G401 (cell line): ENCODE measurements at places on chromosomes 5 and 9. TPM values are rescaled to one million over a fixed set of nuclear protein-coding genes. Genes with fewer than 3 reads are reported as not detected.

Gene F12
- 3.1 and 11.4 TPM in 2 replicates for total RNA-seq

Gene C5orf58
- total RNA-seq: not detected in 2 replicates

Gene WDR31
- total RNA-seq: 1.9 and 3.3 TPM in 2 replicates

Gene CATSPER3
- total RNA-seq: not detected in 2 replicates

DNA sequence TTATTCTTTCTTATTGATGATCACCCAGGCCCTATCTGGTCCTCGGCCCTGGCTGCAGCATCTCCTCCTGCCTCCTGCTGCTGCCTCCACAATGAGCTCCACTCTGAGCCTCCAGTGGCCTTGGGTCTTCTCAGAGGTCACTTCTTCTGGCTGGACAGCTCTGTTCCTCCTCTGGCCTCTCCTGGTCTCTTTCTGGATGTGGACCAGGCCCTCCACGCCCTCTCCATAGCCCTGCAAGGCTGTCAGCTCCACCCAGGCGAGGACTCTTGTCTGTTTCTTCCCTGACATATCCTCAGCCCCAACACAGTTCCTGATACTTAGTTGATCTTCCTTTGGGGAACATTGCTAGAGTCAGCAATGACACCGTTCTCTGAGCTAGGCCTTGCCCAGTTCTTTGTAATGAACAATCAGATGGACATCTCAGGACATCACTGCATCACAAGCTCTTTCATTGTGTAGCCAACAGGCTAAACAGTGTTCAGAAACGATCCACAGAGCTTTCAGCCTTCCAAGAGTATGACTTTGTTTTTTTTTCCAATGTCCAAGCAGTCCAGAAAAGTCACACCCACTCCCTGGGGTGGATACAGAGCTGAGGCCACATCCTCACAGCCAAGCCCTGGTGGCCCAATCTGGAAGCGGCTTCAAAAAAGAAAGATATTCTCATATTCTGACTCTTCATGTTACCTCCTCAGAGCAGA lies 62.5 kb upstream of the DNAH5 start:
- DNase-seq: no peak

Gene RFK
- 57.6 and 62.2 TPM in 2 replicates for total RNA-seq

Gene ITK
- total RNA-seq: not detected in 2 replicates

Gene PCDHB16
- total RNA-seq: 0.25 and 1.3 TPM in 2 replicates

DNA sequence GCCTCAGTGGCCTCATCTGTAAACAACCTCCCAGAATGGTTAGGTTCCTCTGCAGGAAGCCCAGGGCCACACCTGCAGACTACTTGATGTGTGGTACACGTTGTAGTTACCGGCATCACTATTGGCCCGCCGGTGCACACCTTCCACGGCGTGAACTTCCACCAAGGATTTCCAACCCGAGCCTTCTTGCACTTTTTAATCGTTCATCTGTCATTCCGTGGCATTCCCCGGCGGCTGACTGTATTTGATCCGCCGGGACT lies 5.3 kb upstream of the TRIM41 start:
- peak; percentile 71 for DNase-seq

DNA sequence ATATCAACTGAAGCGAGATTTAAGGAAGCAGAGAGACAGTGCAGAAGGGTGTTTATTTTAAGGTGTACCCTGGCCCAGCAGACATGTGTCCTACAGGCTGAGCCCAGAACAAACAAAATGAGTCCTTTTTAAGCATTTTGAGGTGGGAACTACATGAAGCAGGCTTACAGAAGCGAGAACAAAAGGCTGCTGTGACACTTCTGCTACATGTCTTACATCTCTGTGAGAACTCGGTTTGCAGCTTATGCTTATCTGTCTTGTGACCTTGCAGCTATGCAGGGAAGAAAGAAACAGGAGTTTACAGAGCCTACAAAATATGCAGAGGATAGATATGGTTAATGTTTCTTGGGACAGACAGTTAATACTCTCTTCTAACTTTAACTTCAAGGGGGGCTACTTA lies 295.9 kb downstream of the CEMIP2 start:
- DNase-seq: no peak

Gene TMEM174
- not detected in 2 replicates for total RNA-seq

Gene NUTM2F
- total RNA-seq: not detected in 2 replicates

Gene CAMK4
- total RNA-seq: under 0.01 TPM in 1 of 2 replicates, not detected in the other

DNA sequence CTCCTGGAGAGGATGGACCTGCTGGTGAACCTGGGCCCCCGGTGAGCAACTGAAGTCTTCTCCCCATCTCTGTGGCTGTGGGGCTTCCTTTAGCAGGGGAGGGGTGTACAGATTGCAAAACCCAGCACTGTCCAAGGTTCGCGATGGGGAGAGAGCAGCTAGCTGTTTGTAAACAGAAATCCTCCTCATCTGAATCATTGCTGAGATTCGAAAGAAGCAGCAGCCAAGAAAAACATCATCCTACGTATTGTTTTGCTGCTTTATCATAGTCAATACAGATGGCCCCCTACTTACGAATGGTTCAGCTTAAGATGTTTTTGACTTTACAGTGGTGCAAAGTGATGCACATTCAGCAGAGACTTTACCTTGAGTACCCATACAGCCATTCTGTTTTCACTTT lies 80.0 kb upstream of the TGFBR1 start:
- no peak for DNase-seq

Gene FGF18
- total RNA-seq: 1.5 and 2.4 TPM in 2 replicates

Gene DMRT1
- not detected in 2 replicates for total RNA-seq

Gene TLX3
- not detected in 2 replicates for total RNA-seq

DNA sequence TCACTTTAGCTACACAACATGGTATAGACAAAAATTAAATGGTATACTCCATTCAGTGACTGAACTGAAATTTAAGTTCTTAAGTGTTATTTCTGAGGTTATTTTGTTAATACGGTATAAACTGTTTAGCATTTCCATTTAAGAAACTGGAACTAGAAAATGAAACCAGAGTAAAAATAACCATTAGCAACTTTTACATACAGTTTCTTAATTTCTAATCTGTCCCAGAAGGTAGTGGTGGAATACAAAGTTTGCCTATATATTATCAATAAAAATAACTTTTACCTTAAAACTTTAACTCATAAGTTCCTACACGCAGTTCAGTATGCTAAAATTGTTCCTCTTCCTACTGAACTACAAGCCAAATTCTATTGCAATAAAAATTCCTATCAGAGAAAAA lies 10.3 kb downstream of the GOLPH3 start:
- DNase-seq: no peak

DNA sequence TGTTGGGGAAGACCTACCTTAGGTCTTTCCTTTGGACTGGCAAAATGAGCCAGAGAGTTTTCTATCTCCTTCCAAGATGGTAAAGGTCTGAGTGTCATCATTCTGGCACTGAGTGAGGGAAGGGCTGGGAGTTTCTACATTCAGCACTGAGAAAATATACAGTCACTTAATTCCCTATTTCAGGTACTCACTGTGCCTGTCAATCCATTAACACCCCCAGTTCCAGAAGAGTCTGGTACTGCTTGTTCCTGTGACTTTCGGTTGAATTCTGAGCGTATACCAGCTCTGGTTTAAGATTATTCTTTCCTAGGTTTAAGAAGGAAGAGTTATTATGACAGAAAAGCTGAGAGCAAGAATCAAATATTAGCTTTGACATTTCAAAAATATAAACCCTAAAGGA lies 68.4 kb downstream of the MTX3 start:
- DNase-seq: no peak

Gene PCDHB14
- total RNA-seq: 0.27 and 0.55 TPM in 2 replicates

Gene PCDHA4
- 4.2 and 5.4 TPM in 2 replicates for total RNA-seq

Gene C1QTNF2
- total RNA-seq: not detected in 2 replicates

Gene SPATA31A3
- total RNA-seq: 0.20 TPM in 1 of 2 replicates, not detected in the other

Gene ASPN
- not detected in 2 replicates for total RNA-seq

GRCh38 chr5:6502421-6502820 lies 53.8 kb downstream of the UBE2QL1 start:
- no peak for DNase-seq

GRCh38 chr5:90642706-90643229 lies 84.2 kb downstream of the ADGRV1 start:
- no peak for DNase-seq

Gene PRDM9
- total RNA-seq: not detected in 2 replicates

DNA sequence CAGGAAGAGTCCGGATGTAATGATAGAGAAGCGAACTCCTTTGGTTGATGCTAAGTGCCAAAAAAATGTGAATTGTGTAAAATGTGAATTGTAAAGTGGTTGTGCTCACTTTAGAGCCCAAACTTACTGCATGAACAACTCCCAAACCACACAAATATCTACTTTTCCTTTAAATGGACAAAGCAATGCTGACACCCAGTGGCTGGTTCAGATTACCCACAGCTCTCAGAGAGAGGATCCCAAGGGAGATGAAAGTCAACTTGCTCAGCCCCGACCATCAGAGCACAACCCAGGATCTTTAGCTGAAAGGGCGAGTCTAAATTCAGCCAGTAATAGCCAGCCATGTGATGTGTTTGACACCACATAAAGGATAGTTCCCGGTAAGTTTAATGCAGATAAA lies 133.7 kb downstream of the NMUR2 start:
- peak; percentile 39 for DNase-seq

- DNase-seq: no peak
Measured at GRCh38 chr5:9641806-9642355, 11.7 kb upstream of the TAS2R1 start.
